ENCODE measurements at places on chromosomes 12 and 14. TPM values are rescaled to one million over a fixed set of nuclear protein-coding genes. Genes with fewer than 3 reads are reported as not detected.

CACNA1C gene
- 0.02 TPM for total RNA-seq

OTOGL gene
- not detected for total RNA-seq

SNX6 gene
- 75.9 TPM for total RNA-seq

TAS2R42 gene
- not detected for total RNA-seq

ZNF641 gene
- 5.4 TPM for total RNA-seq

DNAJC22 gene
- total RNA-seq: 22.9 TPM

PPTC7 gene
- total RNA-seq: 26.4 TPM

TAS2R10 gene
- not detected for total RNA-seq

ZNF891 gene
- 0.34 TPM for total RNA-seq

DPY19L2 gene
- 1.6 TPM for total RNA-seq

ZNF384 gene
- 61.4 TPM for total RNA-seq

TAS2R43 gene
- total RNA-seq: not detected

PZP gene
- not detected for total RNA-seq

KLRC1 gene
- total RNA-seq: not detected

GAPDH gene
- 8,044 TPM for total RNA-seq

IGFBP6 gene
- total RNA-seq: 214 TPM

RNASE7 gene
- total RNA-seq: not detected

SLC16A7 gene
- total RNA-seq: 0.05 TPM

ANKRD33 gene
- not detected for total RNA-seq

FAM90A1 gene
- total RNA-seq: 0.11 TPM

PTPRO gene
- 0.09 TPM for total RNA-seq

GPR65 gene
- total RNA-seq: not detected

KLRG1 gene
- total RNA-seq: 1.5 TPM

KRT86 gene
- 27.0 TPM for total RNA-seq

TMEM253 gene
- total RNA-seq: 0.94 TPM

GLIPR1L2 gene
- 0.25 TPM for total RNA-seq

FOXN4 gene
- total RNA-seq: 0.08 TPM

GPR162 gene
- total RNA-seq: 0.64 TPM

NAV3 gene
- 5.9 TPM for total RNA-seq

CLEC9A gene
- not detected for total RNA-seq

ANKRD9 gene
- total RNA-seq: 7.0 TPM

RAB3IP gene
- 20.6 TPM for total RNA-seq

TMPRSS12 gene
- total RNA-seq: not detected

TSPAN19 gene
- not detected for total RNA-seq
